ENCODE measurements at places on chromosomes 4 and X.

DNA sequence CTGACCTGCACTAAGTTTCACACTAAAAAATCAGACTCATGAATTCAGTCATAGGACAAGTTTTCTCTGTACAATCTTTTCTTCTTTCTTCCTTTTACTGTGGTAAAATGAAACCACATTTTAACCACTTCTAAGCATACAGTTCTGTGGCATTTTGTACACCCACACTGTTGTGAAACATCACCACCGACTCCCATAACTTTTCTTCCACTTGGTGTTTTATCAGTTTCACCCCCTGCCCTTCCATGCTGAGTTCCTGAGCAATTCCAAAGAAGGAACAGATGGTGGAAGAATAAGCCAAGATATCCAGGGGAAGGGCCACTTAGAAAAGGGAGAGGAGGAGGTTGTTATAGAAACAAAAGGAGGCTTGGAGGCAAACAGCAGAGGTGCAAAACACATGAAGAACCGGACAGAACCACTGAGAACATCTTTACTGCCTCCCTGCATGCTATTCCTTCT lies 22.6 kb downstream of the SLC25A4 start:
- no peak for DNase-seq

DNA sequence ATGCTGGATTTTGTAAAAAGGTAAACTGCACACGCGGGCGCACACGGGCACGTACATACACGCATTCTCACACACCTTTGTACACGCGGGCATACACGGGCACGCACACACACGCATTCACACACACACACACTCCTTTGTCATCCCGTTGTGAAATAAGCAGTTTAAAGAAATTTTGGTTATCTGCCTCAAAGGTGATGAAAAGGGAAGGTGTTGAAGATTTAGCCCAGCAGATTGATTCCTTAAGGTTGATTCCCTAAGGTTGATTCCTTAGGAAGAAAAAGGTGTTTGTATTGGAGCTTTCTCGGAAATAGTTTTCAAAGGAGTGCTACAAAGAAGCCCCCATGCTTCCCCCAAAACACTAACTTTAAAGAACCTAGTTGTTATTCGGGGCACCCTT lies 693 bp downstream of the ATP10D start:
- no peak for DNase-seq

- DNase-seq = no peak
These were observed 41.3 kb upstream of the IGFBP7 start for GRCh38 chr4:57151481-57151880.

- DNase-seq = no peak
These were observed 107.2 kb downstream of the ATP11C start for GRCh38 chrX:139825618-139826017.

DNA sequence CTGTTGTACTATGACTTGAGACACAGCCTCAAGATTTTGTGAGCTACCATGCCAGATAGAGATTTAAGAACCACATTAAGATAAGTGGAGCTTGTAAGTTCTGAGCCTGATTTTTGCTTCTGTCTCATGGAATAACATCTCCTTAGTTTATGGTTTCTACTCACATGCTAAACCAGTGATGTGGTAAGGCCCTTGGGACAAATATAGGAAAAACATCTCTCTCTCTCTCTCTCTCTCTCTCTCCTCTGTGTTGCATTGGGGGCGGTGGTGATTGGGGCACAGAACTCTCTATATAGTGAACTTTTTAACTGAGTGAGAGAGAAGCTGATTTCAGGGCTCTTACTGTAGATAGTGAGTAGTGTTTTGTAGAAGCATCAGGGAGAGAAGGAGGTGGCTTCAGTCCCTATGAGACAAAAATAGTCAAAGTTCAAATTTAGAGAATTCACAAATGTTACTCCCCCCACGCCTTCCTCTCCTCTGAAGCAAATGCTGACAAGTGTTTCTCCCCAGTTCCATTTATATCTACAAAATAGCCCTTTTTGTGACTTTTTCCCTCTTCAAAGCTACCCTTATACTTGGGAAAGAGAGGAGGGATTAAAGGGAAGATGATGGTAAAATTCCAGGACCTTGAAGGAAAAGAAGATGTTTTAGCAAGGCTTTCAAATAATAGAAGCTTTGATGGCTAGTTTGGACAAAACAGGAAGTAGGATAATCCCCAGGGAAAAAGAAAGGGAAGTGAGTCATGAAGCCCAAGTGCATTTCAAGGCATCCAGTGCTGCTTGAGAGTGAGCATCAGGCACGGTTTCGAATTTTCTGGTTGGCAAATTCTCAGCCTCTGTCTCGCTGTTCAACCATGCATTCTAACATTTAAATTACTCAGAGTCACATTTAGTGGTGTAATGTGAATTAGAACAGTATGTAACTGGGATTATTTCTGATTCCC lies 134.3 kb upstream of the AP1S2 start:
- DNase-seq = peak; percentile 9

DNA sequence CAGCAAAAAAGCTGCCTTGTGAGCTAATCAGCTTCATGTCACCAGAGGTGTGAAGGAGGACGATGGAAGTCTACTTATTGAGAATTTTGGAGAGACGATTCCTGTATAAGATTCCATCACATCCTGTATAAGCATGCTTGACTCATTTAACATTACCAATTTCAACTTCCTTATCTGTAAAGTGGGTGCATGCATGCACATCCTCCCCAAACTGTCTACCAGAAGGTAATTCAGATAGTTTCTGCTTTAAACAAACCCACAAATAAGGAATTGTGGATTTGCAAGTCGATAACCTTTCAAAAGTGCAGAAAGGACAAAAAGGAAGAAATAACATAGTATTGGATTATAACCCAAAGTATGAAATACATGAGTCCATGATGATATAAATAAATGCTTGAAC lies 31.1 kb downstream of the AKAP4 start:
- no peak for DNase-seq

- no peak for DNase-seq
These were observed 410 bp downstream of the GNL3L start for GRCh38 chrX:54530357-54530900.

DNA sequence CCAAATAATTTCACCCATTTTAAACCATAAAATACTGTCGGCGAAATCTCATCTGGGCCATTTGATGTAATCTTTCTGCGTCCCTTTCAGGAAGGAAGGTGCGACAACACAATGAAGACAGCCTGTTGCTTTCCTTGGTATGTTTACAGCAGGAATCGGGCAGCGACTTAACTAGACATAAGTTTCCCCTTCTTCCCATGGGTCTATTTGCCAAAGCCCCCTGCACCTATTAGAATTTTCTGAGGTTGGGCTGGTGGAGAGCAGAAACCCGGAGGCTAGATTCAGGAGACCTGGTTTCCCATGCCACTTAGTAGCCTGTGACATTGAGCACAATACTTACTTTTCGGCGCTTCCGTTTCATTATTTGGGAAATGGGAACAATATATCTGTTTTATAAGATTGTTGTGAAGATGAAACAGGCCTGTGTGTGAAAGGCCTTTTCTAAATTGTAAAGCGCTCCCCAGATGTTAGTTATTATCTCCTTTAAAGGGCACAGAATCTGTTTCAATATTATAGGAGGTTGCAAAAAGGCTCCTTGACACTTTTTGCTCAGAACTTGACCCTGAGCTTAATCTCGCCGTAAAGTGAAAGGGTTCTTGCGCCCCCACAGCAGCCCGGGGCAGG lies 552 bp upstream of the AFF1 start:
- no peak for DNase-seq

- no peak for DNase-seq
These were observed 96.8 kb downstream of the FNIP2 start for GRCh38 chr4:158865520-158866177.

DNA sequence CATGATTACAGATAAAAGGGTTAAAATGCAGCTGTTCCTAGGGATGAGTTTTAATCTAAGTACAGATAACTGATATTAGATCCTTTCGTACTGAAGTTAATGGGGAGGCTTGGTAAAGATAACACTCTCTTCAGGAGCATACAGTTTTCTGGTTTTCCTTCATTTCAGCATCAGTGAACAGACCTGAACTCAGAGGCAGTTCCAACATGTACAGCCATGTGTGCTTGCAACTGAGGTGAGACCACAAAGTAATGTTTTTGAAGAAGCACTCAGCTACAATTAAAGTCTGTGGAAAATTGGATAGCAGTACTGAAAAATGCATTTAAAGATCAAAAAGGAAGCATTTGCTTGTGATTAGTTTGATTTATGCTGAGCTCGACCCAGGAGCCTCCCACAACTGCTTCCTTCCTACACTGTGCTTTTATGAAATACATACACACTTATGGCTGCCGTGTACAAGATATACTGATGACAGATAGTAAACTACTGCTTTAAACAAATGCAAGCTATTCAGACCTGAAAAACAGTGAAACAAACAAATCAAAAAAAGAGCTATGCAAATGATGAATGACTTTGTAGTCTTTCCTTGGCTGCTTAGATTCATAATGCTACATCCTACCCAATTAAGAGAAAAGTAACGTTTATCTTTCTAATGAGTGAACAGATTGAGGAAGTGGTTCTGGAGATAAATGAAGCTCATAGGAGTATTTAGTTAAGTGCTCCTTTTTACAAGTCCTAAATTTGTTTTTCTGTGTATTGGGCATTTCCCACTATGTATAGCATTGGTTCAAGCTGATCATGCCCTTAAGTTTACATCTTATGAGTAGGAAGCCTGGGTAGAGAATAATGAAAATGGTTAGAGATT lies 68.4 kb downstream of the PDLIM5 start:
- no peak for DNase-seq

- no peak for DNase-seq
These were observed 334.0 kb upstream of the CPEB2 start for GRCh38 chr4:14668296-14668695.

DNA sequence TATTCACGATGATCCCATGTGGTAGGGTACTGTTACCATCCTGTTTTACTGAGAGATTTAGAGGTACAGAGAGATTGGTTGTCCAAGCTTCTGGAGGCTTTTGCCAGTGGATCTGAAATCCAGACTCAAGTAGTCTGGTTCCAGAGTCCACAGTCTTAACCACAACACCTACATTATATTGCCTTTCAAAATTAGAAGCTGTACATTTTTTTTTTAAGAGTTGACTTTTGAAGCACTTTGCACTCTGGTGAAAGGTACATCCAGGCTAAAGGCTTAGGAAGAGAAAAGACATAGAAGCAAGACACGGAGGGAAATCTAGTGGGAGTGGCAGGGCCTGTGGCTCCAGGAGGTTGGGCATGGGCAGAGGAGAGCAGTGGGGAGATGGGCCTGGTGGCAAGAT lies 122.1 kb downstream of the AFF1 start:
- no peak for DNase-seq

DNA sequence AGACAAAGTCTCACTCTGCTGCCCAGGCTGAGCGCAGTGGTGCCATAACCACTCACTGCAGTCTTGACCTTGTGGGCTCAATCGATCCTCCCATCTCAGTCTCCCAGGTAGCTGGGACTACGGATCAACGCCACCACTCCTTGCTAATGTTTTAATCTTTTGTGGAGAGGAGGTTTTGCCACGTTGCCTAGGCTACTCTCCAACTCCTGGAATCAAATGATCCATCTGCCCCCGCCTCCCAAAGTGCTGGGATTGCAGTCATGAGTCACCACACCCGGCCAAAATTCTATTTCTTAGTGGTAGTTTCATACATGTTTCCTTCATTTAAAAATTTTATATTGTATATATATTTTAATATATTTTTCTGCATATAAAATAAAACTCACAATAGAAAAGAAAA lies 125.8 kb upstream of the CLNK start:
- no peak for DNase-seq

GRCh38 chr4:83873996-83874395 lies 338.1 kb downstream of the GPAT3 start:
- DNase-seq = no peak

DNA sequence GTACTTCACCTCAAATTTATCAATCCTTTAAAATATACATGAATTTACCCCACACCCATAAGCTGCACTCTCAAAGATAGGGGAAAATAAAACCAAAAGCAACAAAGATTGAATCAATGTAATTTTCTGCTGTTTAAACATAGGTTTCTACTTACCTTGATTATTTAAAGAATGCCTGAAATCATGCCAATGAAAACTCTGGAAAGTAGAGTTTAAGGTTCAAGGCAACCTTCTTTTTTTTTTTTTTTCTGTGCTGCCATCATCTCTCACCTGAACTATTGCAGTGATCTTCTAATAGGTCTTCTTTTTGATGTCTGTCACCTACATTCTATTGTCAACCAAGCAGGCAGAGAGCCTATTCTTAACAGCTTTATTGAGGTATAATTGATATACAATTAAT lies 682.1 kb downstream of the IL1RAPL1 start:
- no peak for DNase-seq

GRCh38 chr4:137393044-137393443 lies 139.2 kb downstream of the PCDH18 start:
- no peak for DNase-seq

- peak; percentile 3 for DNase-seq
These were observed 150.8 kb downstream of the RBMX2 start for GRCh38 chrX:130552444-130553073.

- DNase-seq = no peak
These were observed 169.8 kb upstream of the JADE1 start for GRCh38 chr4:128639541-128640270.

GRCh38 chrX:107716118-107716684 lies 59.4 kb downstream of the TSC22D3 start:
- DNase-seq = no peak

DNA sequence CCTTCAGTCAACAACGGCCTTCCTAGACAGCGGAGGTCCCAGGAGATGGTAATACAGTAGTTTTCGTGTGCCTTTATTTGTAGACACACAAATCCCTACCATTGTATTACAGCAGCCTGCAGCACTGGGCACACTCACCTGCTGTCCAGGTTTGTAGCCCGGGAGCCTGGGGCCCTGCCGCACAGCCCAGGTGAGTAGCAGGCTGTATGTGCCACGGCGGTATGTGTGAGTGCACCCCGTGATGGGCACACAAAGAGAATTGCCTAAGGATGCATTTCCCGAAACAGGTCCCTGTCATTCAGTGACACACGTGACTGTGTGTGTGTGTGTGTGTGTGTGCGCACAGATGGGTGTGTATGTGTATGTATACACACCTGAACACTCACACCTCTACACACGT lies 8.1 kb upstream of the SLC25A6 start:
- DNase-seq = no peak

GRCh38 chr4:112085156-112086035 lies 59.9 kb upstream of the FAM241A start:
- DNase-seq = no peak

GRCh38 chrX:21944136-21944615 lies 3.7 kb downstream of the SMS start:
- no peak for DNase-seq
